ENCODE measurements at places on chromosomes 7 and 10.

GRCh38 chr7:33774762-33775523, 130.4 kb upstream of the BMPER start:
- peak; percentile 6 for DNase-seq

DNA sequence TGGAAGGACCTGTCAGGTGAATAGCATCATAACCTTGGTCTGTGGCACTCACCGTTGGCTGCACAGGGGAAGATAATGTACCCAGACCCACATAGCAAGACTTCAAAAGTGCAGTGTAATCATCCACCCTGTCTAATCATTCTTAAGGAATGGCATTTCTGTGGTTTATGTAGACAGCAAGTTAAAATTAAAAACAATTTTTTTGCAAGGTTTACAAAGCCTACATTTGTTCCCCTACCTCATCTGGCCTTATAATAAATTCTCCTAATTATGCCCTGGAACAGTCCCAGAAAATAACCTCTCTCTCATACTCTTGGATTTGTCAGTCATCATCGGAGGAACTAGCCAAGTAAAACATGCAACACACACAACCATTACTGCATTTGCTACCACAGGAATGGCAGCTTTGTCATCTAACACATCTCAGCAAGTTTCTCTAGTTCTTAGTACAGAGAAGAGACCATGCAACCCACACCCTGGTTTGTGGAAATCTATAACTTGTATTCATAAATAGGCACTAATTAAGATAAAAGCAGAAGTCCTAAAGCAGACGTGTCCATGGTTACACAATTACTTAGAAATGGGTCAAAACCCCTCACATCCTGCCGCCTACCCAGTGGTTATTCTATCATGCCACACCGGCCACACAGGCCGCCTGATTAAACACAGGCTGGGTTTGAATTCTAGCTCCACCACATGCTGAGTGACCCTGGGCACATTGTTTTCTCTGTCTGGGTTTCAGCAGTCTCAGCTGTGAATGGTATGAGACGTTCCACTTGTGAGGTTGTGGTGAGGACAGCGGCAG, 19.1 kb downstream of the ABLIM1 start:
- no peak for DNase-seq

DNA sequence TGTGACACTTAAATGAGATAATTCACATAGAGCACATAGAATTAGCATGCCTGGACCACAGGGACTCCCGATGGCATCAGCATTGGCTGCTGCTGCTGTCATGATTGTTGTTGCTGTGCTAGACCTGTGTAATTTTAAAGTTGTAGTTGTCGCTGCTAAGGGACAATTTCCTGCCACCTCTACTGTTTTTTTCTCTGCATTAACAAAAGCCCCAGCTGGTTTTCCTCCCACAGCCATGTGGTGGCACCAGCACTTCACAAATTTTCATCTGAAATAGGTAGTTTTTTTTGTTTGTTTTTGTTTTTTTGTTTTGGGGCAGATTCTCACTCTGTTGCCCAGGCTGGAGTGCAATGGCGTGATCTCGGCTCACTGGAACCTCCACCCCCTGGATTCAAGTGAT, 25.4 kb upstream of the PRXL2A start:
- DNase-seq: peak; percentile 8

GRCh38 chr7:152683297-152683696, 7.4 kb upstream of the XRCC2 start:
- DNase-seq: no peak

DNA sequence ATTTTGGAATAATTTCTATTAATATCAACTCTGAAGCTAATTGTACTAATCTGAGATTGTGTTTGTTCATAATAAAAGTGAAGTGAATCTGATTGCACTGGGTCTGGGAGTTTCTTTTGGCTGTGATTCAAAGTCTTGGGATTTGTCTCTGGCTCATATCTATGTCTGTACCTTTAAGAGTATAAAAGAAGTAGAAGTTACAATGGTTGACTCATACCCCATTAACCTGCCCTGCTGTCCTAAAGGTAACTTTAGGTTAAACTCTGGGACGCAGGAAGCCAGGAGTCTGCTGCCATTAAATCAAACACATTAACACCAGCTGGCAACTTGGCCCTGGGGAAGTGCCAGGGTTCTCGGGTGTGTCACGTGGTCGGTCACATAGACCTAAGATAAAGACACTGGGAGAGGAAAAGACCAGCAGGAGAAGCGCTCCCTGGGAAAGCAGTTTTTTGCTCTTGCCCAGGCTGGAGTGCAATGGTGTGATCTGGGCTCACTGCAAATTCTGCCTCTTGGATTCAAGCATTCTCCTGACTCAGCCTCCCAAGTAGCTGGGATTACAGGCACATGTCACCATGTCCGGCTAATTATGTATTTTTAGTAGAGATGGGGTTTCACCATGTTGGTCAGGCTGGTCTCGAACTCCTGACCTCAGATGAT, 17.8 kb downstream of the SCD start:
- DNase-seq: peak; percentile 66

- no peak for DNase-seq
Measured at GRCh38 chr10:73653195-73653594, 2.6 kb downstream of the SYNPO2L start.

- DNase-seq: no peak
Measured at GRCh38 chr7:73650524-73650923, 17.1 kb upstream of the VPS37D start.

DNA sequence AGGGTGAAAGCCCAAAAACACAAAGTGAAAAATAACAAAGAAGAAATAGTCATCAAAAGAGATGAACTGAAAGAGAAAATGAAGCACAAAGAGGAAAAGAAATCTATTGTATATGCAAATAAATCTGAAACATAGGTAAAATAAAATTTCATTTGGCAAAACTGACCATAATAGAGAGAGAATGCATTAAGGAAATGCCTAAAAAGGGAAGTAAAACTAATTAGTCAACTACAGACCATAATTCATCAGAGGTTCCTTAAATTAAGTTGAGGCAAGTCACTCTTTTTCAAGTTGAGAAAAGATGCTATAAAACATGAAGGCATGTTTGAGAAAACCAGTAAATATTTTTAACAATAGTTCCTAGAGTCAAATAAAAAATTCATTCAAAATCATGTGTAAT, 233.3 kb downstream of the LRRN3 start:
- no peak for DNase-seq

DNA sequence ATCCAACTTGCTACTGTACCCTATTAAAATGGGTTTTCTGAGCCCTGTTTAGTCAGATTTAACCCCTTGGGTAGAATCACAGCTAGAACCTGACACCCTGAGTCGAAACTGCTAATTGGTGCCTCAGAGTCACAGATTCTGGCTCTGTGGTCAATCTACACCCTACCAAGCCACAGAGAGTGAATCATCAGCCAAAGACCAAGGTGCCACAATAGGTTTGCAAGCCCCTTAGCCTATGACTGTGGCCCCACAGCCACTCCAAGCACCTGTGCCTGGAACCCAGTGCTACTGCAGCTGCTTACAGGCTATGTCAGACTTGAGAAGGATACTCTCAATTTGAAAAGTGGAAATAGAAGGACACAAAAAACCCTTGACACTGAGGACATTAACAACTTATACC, 202.8 kb upstream of the KCND2 start:
- no peak for DNase-seq

DNA sequence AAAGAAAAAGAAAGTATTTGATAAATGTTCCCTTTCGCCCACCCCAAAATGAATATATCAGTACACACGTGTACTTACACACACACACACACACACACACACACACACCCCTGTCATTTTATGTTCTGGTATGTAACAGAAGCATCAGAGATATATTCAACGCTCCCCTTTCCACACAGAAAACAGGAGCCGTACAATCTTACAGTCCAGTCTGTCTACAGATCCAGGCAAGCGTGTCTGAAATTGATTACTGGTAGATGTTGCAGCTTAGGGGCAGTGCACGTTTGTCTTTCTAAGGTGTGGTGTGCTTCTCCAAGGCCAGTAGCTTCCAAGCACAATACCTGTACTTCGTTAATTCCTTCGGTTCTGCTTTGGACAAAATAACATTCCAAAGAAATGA, 143.7 kb upstream of the RNF32 start:
- peak; percentile 14 for DNase-seq

GRCh38 chr10:94219829-94220228, 142.9 kb downstream of the NOC3L start:
- DNase-seq: no peak

DNA sequence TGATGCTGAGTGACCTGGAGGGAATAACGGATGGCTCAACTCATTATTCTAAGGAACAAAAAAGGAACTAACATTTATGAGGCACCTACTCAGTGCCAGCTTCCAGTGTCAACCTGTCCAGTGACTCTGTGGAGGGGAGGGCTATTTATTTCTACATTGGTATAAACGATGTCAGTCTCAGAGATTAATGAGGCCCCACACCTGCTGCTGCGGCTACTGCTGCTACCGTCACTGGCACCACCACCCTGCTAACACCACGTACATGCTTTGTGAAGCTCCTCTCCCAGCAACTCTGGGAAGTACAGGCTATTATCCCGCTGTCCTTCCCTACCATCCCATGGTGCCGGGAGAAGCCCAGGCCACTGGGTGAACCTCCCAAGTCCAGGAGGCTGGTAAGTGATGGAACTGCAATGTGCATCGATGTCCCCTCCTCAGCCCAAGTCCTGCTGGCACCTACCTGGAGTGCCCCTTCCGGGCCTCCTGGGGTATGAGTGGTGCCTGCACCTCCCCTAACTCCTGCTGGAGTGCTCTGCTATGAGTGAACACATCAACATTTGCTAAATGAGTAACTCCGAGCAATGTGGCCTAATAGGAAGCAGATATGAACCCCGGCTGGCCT, 101.5 kb downstream of the ARHGAP22 start:
- DNase-seq: no peak

DNA sequence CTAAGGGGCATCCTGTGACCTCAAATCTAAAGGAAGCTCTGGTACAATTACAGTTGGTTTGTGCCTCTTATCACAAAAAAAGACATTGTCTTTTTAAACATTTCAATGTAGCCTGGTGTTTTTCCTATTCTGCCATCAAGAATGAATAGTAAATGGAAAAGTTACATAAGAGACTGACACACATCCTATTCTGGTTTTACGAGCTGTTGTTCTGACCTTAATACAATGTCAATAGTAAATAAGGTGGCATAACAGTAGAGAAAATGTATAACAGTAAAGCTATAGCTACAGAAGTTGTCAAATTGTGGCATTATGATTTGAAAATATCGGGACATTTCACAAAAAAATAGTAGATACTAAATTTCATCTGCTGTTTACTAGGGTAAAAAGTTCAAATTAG, 88.4 kb downstream of the NT5C2 start:
- DNase-seq: no peak

DNA sequence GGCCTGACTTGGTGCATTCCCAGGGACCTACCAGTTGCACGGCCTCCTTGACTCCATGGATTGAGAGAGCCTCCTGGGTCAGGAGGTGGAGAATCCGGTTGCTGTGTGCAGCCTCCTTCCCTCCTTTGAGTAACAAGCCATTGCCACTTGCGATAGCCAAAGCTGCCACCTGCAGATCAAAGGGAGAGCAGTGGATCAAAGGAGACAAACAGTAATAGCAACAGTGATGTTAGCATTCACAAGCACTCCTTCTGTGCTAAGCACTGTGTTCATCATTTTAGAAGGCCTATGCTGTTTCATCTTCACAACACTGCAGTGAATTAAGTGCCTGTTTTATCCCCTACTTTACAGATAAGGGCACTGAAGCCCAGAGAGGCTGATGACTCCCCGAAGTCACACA, 40.1 kb downstream of the ALDH18A1 start:
- no peak for DNase-seq

DNA sequence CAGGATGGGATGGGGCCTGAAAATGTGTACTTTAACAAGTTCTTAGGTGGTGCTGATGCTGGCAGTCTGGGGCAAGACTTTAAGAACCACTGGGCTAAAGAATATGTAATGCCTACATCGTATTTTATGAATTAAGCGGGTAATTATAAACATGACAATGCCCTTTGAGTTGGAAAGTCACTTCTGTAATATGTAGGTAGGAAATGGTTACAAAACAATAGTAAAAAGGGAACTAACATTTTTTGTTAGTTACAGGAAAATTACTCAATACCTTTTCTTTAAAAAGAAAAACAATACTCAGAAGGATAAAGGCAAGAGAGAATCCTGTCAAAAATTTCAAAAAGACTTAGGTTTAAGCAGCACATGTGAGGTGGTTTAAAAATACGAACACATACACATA, 48.3 kb upstream of the STEAP4 start:
- DNase-seq: no peak

DNA sequence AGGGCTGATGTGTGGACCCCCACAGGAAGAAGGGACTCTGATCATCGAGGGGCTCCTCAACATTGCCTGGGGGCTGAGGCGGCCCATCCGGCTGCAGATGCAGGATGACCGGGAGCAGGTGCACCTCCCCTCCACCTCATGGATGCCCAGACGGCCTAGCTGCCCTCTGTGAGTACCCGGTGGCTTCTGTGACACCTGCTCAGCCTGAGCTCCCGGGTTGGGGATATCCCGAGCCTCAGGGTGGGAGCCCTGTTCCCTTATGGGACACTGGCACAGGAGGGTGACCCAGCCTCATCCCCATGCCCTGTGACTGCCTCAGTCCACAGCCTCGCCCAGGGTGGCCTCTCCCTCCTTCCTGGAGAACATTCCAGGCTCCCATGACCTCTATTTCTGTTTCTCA, 3.9 kb upstream of the DEPP1 start:
- DNase-seq: no peak

- DNase-seq: no peak
Measured at GRCh38 chr10:72009051-72009424, 44.8 kb downstream of the CHST3 start.

DNA sequence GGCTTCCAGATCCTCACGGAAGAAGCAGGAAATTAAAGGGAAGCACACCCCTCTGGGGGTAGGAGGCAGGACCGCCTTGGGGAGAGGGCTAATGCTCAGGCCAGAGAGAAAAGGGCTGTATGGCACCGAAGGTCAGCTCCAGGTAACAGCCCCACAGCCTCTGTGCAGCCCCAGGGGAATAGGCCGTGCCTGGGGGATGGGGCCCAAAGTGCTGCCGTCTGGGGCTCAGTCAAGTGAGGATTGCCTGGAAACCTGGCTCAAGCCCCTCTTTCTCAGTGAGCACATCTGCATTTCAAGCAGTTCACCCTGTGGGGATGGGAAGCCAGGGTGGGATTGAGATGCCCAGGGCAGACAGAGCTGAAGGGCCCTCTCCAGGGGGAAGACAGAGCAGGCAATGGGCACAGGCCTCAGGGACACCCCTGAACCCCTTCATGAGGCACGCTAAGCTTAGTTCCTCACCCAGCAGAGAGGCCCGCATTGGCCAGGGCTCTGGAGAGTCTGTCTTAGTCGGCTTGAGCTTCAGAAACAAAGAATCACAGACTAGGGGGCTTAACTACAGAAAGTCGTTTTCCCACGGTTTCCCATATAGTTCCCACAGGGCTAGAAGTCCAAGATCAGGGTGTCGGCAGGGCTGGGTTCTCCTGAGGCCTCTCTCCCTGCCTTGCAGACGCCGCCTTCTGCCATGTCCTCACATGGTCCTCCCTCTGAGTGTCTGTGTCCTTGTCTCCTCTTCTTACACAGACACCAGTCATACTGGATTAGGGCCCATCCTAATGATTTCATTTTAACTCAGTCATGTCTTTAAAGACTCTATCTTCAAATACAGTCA, 118.2 kb downstream of the PTPN20 start:
- no peak for DNase-seq

Data from NCI-H345 (cell line).